ENCODE measurements at places on chromosomes 6 and 20. TPM values are rescaled to one million over a fixed set of nuclear protein-coding genes. Genes with fewer than 3 reads are reported as not detected.

The MUC22 gene
- total RNA-seq: not detected

The TTPAL gene
- 2.8 TPM for total RNA-seq

The AVP gene
- total RNA-seq: not detected

The TAF11 gene
- total RNA-seq: 25.9 TPM

The DST gene
- 176 TPM for total RNA-seq

The EYA4 gene
- total RNA-seq: 0.40 TPM

The LRFN2 gene
- not detected for total RNA-seq

The SLC52A3 gene
- under 0.01 TPM for total RNA-seq

The OR12D3 gene
- not detected for total RNA-seq

The GCLC gene
- total RNA-seq: 25.8 TPM

Data from lung microvascular endothelial cell (primary cell).